AG08395 (cell line): ENCODE measurements at places on chromosomes 6 and 20.

DNA sequence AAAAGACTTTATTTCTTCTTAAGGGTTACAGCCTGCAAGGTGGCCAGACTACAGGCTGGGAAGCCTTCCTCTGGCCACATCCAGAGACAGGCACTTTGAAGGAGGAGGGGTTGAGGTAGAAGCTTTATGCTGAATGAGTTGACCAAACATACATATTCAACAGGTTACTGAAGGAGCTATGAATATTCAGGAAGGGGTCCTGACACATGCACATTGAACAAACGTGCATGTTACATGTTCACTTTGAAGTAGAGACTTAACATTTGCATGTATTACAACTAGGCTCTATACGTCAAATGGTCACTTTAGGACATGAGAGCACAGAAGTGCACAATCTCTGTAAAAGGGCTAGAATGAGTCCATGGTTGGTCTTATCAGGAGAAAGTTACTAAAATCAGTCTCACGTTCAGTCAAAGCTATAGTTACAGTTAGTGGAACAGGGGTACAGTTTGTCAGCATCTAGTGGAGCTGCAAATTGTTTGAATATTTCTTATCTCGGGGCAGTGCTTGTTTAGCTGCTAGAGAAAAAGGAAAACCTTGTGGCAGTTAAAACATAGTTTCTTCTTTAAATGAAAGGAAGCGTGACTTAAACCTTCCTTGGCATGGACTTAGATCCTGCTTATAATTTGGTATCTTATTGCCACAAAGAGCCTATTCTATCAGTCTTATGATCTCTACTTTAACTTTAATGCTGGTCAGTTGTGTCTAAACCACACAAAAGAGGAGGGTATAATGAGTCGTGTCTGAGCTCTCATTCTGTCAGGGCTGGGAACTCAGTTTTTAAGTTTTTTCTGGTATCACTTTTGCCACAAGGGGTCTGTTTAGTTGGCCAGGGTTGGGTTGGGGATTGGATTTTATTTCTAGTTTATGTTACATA, 4.6 kb upstream of the ZSCAN9 start:
- DNase-seq: no peak

GRCh38 chr20:57325632-57326356, 3.8 kb upstream of the SPO11 start:
- DNase-seq: no peak

DNA sequence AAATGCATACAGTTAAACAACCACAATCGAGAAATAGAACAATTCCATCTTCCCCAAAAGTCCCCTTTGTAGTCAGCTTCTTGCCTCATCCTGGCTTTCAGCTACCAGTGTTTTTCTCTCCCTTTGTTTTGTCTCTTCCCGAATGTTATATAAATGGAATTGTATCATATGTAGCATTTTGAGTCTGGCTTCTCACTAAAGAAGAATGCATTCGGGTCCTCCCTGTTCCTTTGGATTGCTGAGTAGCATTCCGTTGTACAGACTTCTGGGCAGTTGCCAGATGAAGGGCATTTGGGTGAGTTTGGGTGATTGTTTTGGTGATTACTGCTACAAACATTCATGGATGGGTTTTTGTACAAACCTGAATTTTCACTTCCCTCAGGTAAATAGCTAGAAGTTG, 27.8 kb downstream of the PRPH2 start:
- DNase-seq: peak; percentile 89

GRCh38 chr20:43921227-43921780, 6.7 kb downstream of the TOX2 start:
- DNase-seq: no peak

- no peak for DNase-seq
Measured at GRCh38 chr6:35330541-35331119, 11.7 kb upstream of the PPARD start.

- DNase-seq: no peak
Measured at GRCh38 chr6:144778773-144779492, 493.8 kb downstream of the UTRN start.

DNA sequence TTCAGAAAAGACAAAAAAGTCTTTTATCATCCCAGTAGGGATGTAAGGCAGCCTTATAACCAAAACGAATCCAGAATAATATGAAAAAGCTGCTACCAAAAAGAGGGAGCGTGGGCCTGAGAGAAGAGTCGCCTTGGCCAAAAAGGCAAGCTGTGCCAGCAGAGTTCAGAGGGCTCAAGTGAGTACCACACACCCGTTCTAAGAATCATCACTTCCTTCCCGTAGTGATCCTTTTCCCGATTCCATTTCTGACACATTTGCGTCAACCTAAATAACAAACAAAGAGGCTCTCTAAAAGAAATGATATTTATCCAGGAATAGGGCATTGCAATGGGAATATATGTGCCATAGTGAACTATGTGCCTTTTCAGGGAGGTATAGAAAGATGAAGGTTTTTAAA, 3.8 kb upstream of the TMEM181 start:
- DNase-seq: no peak

DNA sequence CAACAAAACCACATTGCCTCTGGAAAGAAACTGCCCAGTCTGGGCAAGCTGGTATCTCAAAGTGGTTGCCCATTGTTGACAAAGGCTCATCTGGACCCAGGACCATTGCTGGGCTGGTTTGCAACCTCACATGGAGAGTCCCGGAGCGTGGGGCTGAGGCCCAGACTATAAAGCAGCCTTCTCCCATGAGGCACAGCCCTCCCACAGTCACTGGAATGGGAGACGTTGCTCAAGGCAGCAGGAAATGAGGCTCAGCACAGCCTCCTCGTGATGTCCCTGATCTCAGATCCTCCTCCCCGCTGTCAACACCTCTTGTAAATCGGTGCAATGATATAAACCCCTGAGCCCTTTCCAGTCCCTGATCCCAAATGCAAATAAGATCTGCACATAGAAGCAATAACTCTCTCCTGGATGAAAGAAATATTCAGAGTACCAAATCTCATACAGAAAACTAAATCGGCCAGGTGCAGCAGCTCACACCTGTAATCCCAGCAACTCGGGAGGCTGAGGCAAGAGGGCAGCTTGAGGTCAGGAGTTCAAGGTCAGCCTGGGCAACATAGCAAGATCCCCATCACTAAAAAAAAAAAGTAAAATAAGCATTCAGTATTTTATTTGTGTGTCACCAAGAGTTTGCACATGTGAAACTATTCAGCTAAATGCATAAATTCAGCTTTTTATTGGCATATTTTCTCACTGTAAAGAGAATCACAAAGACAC, 103.0 kb upstream of the RREB1 start:
- no peak for DNase-seq

GRCh38 chr20:46402331-46402811, 4.0 kb downstream of the ELMO2 start:
- peak; percentile 24 for DNase-seq

GRCh38 chr6:43269273-43270007, 26.2 kb downstream of the TTBK1 start:
- no peak for DNase-seq

DNA sequence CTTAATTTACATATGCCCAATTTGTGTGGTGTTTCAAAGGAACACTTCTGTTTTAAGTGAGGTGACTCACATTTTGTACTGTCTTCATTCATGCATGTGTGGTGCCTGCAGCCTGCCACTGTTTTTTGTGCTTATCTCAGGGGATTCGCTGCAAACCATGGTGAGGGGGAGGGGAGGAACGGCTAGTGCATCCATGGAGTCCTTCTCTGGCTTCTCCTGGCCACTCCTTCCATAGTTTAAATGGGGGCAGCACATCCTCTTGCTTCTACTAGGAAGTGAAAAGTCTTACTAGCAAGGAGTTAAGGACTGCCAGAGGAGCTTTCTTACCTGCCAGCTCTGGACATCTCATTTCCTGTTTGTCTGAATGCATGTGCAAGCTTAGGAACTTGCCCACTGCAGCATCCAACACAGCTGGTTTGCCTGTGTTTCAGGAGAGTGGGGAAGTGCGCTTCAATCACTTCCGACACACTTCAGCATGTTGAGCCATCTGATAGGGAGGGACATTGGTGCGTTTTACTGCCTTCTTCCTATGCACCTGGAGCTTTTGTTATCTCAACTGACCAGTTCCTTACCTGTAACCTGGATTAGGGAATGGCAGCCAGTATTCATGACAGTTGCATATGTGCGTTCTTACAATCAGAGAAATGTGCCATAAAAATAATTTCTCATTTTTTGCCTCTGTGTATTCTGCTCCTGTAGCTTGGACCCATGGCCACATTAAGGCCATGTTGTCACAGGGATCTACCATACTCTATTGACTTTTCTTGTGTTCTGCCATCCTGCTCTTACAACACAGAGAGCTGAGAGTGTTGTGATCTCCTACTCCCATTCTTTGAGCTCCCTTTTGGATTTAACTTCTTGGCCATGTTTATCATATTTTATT, 211.3 kb downstream of the ARID1B start:
- DNase-seq: no peak

DNA sequence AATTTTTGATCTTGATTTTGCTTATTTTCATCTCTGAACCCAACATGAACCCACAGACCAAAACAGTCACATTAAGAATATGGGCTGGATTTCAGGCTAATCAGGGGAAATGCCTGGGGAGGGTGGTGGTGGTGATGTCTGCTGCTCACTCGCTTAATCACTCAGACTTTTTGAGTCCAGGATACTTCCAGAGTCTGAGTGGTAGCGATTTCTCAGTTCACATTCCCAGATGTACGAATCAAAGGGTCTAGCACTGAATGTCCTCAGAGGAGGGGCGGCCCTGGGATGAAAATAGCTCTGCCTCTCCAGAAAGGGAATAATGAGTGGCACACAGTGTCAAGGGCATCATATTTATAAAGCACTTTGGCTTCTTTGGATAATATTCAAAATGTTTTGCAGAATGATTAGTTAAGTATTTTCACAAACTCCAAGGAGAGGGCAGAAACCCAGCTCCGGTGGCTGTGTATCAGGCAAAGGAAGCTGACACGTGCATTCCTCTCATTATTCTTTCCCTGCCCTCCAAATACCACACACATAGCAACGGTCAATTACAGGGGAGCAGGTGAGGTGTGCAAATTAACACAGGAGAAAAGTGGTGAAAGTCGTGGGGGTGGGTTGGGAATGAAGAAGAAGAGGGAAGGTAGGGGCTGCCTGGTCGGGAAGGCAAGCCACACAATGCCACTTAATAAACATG, 345.2 kb upstream of the RSPO3 start:
- peak; percentile 37 for DNase-seq

GRCh38 chr6:14873101-14873500, 372.8 kb upstream of the JARID2 start:
- no peak for DNase-seq

- DNase-seq: peak; percentile 21
Measured at GRCh38 chr20:17635332-17636244, 46.5 kb downstream of the RRBP1 start.

DNA sequence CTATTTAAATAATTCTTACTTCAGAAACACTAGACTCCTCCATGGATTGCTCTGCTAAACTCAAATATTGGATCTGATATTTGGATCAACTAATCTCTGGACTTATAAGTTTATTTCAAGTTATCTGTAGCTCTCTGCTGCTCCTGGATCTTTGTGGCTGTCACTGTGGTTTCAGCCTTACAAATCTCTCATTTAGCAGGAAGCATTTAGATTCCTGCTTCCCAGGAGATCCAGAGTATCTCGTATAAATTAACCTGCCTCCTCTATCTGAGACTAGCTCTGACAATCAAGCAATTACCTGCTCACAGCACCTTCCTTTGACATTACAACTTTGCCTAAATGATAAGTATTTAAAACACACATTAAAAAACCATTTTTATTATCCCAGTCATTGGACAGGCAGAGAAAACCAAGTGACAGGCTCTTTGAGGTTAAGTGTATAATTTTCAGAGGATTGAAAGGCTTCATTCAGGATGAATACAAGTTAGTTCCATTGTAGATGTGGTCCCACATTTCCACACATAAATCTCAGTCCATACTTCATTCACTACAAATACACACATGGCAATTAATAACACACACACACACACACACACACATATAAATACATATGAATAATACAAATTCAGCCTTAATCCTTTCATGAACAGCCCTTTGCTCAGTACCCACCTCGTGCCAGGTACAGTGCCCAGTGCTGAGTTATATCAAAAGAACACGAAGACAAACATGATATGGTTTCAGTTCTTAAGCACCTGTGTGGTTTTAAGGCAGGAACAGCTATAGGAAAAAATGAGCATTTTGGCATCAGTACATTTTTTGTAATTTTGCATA, 55.5 kb upstream of the PLCB1 start:
- no peak for DNase-seq

GRCh38 chr20:10090588-10091166, 55.9 kb downstream of the ANKEF1 start:
- peak; percentile 62 for DNase-seq

- no peak for DNase-seq
Measured at GRCh38 chr6:124772733-124773319, 189.4 kb upstream of the RNF217 start.

- peak; percentile 71 for DNase-seq
Measured at GRCh38 chr6:148192310-148192709, 150.3 kb upstream of the SASH1 start.
